ENCODE measurements at places on chromosomes 5 and 9.
A peak's percentile ranks its signal among the peaks of the same experiment; 100 is the strongest.

DNA sequence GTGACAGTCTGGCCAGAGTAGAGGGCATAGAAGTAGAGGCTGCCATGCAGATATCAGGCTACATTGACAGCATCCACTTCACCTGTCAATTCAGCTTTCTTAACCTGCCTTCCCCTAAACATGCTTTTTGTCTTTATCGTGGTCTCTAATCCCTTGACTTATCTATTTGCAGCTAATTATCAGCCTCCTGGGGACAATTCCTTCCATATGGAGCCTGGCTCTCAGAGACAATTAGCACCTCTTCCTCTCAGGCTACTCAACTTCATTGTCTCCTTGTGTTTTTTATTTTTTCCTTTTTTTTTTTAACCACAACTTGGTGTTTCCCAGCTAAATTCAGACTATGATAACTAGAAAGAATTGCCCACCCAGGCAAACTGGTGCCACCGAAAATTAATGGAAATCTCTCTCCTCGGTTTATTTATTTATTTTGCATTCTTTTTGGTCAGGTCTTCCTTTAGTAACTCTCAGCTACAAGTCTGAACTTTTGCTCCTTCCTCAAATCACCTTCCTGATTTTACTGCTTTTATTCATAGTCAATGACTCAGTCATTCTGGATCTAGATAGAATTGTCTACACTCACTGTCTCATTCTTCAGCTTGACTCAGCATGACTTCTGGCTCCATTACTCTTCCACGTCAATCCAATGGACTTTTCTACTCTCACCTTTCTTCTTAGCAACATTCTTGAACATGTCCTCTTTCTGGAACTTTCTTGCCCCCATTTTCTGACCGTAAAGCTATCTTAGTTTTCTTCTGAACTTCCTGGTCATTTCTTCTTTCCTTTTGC is 63.0 kb upstream of the BASP1 start:
- DNase-seq, result no peak

GRCh38 chr5:72006361-72006760 is 100.9 kb upstream of the MAP1B start:
- DNase-seq, result no peak

- DNase-seq, result no peak
Measured at GRCh38 chr5:1002836-1003235, 5.8 kb upstream of the NKD2 start.

DNA sequence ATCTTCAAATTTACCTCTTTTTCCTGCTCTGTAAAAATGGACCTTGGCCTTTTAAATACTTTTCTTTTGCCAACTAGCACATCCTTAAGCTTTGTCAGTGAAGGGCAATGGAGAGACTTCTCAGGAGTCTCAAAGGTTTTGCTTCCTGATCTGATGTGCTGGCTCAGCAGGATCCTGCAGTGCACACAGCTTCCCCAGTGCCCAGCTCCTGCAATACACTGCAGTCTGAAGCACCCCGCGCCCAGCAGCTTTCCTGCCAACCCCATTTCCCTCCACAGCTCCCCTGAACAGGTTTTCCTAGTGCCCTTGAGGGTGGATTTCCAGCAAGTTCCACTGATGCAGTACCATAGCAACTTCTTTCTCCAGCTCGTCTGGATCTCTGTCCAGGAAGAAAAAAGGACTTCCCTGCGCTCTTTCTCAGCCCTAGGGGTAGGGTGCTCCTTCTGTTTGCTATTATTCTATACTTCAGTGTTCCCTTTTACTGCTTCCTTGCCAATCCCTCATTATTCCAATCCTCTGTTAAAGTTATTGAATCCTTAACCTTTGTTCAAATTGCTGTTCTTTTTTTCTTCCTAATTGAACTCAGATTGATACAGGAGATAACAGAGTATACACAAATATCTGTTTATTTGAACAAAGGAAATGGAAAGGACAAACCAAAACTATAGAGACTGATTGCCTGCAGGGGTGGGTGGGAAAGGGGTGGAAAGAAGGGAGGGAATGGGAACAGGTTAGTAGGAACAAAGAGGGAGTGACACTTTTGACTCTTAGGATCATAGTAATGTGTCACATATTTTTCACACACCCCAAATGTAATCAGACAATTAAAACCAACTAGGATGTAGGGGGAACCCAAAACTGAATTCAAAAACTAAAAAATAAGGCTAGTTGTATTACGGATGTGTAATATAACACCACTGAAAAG is 8.5 kb downstream of the SNAPC3 start:
- no peak for DNase-seq

DNA sequence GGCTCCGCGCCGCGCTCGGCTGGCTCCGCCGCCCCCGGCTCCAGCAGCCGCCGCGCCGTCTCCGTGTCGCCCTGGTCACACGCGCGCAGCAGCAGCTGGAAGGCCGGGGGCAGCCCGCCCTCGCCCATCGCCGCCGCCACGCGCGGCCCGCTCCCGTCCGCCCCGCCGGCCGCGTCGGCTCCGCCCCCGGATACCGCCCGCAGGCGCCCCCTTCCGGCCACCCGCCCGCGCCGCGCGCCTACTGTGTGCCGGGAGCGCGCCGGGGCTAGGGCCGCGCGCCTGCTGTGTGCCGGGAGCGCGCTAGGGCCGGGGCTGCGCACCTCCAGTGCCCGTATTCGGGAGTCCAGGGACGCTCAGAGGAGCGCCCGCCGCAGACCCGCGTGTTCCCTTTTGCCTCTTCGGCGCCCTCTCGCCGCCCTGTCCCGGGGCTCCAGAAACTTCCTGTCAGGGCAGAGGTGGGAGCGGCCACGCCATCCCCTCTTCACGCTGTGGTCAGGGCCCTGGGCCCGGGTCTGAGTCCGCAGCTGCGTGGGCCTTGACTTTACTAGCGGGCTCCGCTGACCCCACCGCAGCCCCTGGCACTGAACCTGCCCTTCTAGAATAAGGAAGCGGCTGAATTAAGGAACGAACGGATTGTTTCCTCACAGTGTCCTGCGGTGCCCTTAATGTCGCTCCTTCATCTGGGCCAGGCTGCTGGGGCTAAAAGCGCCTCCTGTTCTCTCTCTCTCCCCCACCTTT is at the start of gene ANKS6:
Gene ANKS6, minus strand, starts transcription at position 192 of the 738 bp plus-strand sequence. Its CDS starts 64 bp downstream, at position 128.
- DNase-seq, result peak; percentile 75

DNA sequence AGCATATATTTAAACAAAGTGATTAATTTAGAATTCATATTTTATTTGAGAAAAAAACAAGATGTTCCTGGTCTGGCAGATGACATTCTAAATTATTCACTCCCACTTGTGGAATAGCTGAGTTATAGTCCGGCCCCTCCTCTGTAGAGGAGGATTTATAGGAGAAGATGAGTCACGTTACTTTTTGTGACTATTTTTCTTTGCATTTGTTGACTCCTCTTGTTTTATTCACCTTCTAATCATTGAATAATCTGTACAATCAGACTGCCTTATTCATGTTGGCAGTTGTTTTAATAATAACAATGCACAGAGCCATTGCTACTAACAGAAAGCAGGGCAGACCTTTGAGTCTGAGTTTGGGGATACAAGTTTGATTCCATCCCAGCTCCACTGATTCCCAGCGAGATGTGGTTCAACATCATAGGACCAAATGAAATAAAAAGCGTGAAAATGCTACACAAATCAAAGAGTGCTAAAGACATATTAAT is 23.2 kb downstream of the DOCK8 start:
- no peak for DNase-seq

- DNase-seq, result no peak
Measured at GRCh38 chr9:113638490-113638889, 175.0 kb downstream of the RGS3 start.

DNA sequence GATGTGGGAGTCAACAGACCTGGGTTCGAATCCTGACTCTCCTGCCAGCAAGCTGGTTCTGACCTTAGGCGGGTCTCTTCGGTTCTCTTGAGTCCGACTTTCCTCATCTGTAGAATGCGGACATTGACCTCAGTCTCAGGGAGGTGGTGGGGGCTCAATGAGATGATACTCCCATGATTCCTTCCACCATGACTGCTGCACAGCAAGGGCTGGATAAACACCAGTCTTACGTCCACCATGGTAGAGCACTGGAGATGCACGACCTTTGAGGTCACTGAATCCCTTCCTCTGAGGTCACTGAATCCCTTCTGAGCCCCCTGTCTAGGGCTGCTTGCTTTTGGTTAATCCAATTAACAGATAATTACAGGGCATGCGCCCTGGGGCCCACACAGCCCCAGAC is 12.5 kb upstream of the SMIM23 start:
- DNase-seq, result no peak

GRCh38 chr5:10161778-10162177 is 87.9 kb downstream of the ATPSCKMT start:
- no peak for DNase-seq

DNA sequence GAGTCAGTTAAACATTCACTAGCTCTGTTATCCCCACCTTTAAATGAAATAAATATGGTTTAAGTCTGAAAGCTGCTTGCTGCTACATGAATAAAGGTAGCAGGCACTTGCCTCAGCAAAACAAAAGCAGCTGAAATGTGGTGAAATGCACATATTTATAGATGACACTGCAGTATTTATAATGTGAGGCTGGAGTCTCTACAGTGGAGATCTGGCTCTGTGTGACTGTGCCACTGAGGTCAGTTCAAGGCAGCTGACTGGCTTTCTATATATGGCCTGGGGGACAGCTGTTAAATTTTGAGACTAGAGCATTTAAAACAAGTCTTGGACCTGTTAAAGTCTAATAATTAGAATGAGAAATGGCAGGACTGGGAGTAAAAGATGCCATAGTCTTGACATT is 859.6 kb upstream of the SEMA6A start:
- no peak for DNase-seq

DNA sequence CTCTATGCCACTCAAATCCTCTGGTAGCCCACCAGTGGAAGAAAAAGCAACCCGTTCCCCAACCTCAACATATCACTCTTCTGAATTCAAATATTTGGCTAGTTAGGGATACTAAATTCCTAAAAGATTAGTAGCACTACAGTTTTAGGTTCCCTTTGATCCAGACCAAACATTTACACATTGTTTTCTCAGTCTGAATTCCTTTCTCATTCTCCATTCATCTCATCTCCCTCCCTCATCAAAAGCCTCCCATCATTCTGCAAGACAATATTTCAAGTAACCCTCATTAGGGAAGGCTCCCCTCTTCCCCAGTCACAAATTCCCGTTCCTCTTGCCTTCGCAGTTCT is 26.3 kb downstream of the ADAM19 start:
- DNase-seq, result no peak

- no peak for DNase-seq
Measured at GRCh38 chr9:120893611-120894307, 16.8 kb upstream of the PHF19 start.

DNA sequence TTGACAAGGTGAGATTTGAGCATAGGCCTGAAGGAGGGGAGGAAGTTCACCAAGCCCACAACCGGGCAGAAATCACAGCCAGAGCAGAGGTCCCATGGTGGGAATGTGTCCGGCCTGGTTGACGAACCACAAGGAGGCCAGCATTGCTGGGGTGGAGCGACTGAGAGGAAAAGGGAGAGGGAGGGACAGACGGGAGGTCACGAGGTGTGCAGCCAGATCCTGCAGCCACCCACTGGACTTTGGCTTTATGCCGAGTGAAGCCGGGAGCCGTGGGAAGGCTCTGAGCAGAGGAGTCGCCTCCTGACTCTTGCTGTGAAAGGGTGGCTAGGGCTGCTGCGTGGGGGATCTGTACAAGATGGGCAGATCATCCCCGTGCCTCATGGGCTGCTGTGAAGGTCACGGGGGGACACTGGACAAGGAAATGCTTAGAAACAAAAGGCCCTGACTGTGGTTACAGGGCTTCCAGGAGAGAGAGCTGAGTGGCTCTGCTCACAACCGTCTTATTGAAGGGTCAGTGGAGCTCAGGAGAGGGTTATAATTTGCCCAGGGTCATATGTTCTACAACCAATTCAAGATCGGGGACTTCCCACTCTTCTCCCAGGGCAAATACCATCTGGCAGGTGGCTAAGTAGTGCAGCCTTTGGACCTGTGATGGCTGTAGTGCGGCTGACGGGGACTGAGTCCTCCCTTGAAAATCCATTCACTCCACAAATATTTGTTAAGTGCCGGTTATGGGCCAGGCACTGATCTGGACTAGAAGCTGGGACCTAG is 15.6 kb upstream of the CD74 start:
- no peak for DNase-seq

GRCh38 chr5:38569180-38569579 is 12.7 kb upstream of the LIFR start:
- DNase-seq, result no peak

- no peak for DNase-seq
Measured at GRCh38 chr9:86941197-86941596, 6.1 kb downstream of the GAS1 start.

DNA sequence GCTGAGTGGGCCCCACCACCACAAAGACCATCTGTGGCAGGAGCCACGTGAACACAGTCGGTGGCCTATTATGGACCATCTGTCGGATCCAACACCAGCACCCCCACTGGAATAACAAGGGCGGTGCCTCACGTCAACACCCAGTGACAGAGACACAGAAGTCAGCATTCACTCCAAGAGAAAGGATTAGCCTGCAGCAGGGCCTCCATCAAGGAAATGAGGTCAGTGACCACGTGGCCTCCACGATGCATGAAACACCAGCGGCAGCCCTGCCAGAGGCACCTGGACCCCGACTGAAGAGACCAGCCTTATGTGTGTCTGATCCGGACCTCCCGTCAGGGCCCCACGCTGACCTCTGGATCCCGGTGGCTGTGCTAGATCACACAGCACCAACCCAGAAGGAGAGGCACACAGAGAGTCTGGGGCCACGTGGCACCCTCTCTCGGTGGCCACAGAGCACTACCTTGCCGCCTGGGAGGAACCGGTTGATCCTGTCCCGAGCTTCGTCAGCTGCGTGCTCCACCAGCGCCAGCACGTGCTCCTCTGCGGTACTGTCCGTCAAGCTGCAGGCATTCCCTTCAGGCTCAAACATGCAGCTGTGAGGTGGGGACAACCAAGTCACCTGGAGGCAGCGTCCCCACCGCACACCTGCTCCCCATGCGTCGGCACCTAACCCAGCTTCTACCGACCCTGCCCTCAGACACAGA is 9.0 kb downstream of the BRD9 start:
- no peak for DNase-seq

DNA sequence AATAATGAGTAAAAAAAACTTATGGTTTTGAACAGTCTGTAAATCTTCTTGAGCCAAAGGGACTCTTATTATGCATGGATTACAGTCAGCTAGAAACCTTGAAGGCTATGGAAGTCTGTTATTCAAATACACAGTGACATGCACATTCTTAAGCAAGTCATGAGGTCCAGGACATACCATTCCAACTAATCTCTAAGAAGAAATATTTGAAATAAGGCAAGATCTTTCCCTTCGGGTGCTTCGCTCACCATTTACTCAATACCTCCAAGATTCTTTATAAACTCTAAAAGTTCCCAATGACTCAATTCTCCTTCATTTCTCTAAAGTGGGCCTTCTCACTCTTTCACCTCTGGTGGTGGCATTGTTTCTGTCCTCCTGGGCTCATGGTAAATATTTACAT is 811.0 kb downstream of the NR2F1-AS1 start:
- DNase-seq, result no peak

- DNase-seq, result no peak
Measured at GRCh38 chr9:8917956-8918739, 1118.6 kb upstream of the DMAC1 start.

- no peak for DNase-seq
Measured at GRCh38 chr5:39137819-39138451, 63.7 kb upstream of the RICTOR start.

GRCh38 chr9:132350861-132351315 is 3.9 kb downstream of the SETX start:
- DNase-seq, result no peak

- no peak for DNase-seq
Measured at GRCh38 chr9:77598991-77599390, 49.1 kb downstream of the GNA14 start.

Measured in activated T-cell treated with anti-CD3 and anti-CD28 coated beads for 24 hours (primary cell).